ENCODE measurements at places on chromosomes 3 and 15. TPM values are rescaled to one million over a fixed set of nuclear protein-coding genes. Genes with fewer than 3 reads are reported as not detected.

GRCh38 chr3:66483006-66483405 lies 17.8 kb downstream of the LRIG1 start:
- peak; percentile 47 for DNase-seq

Gene KLHL40
- total RNA-seq, result not detected

GRCh38 chr3:142580061-142580423 lies 1.5 kb upstream of the ATR start:
- DNase-seq, result no peak

DNA sequence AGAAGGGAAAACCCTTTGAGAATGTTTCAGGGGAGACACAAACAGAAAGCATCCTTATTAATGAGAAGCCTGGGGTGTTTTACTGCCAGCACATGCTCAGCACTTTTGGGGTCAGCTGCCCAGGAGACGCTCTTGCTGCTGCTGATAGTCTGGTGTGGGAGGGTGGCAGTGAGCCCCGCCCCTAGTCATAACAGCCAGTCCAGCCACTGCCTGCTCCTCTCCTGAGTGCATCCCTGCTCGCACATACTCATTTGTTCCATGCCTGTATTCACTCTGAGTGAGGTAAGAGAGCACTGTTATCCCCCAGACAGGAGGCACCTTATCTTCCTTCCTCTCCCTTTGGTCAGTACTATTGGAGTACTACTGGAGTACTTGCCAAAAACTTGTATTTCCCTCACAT lies 101.3 kb downstream of the ETFA start:
- no peak for DNase-seq

GRCh38 chr3:117434661-117435412 lies 725.3 kb downstream of the TUSC7 start:
- no peak for DNase-seq

Measured in tibial nerve (tissue), 4 donors.